ENCODE measurements at places on chromosomes 1 and 21. TPM values are rescaled to one million over a fixed set of nuclear protein-coding genes. Genes with fewer than 3 reads are reported as not detected.

SPRR1A gene
- not detected for total RNA-seq

KCNE2 gene
- not detected for total RNA-seq

ALPL gene
- not detected for total RNA-seq

DONSON gene
- total RNA-seq: 60.8 TPM

GIPC2 gene
- total RNA-seq: 39.7 TPM

EXTL1 gene
- total RNA-seq: 0.28 TPM

CELA2B gene
- total RNA-seq: not detected

C1orf21 gene
- not detected for total RNA-seq

OLIG1 gene
- not detected for total RNA-seq

VWA5B1 gene
- total RNA-seq: not detected

RPE65 gene
- not detected for total RNA-seq

HFM1 gene
- total RNA-seq: 0.29 TPM

VWA1 gene
- 25.1 TPM for total RNA-seq

TMEM59 gene
- total RNA-seq: 147 TPM
